Activated gamma-delta T cell (primary cell): ENCODE measurements at places on chromosomes 6 and 20.

DNA sequence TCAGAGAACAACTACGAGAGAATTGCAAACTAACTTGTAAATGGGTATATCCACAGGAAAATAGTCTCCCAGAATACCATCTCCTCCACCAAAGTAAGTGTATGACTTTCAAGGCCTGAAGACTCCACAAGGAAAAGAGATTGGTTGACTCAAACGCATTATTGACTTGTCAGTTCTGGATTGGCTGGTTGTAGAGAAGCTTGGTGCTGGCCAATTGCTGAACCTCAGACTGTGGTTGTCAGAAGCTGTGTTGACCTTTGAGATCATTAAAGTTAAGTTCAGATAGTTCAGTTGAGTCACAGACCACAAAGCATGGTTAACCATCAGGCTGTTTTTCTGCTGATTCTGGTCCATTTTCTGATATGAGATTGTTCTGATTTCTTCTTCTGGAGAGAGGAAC lies 388.3 kb downstream of the BMP2 start:
- DNase-seq: no peak

DNA sequence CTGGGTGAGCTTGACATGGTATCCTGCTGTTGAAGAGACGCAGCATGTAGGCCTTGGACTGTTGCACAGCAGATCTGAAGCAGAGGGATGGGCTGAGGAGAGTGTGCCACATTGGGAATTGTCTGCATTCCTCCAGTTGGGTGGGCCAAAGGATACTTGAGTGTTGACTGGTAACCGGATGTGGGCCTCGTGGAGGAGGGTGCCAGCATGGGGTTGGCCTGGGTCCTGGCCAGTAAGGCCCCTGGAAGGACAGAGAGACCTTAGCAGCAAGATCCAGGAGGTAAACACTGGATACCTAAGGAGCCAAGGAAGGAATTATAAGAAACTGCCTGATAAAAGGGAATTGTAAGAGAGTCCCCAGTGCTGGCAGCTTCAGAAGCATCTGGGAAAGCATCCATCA lies 76.9 kb downstream of the FIG4 start:
- DNase-seq: no peak

DNA sequence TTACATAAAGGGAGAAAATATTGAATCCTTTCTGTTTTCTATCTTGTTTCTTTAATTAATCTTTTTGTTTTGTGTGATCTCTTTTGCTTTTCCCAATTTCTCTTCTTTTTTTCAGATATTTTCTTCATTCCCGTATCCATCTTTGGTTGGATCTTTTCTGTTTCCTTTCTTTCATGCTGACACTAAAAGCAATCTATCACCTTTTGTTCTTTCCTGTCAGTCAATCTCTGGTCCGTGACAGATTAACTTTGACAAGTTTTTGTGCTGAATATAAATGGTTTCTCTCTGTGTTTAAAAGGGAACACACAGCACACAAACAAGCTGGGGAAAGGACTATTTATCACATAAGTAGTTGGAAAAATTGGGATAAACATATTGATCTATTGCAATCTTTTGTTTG lies 162.8 kb downstream of the GRM1 start:
- no peak for DNase-seq

DNA sequence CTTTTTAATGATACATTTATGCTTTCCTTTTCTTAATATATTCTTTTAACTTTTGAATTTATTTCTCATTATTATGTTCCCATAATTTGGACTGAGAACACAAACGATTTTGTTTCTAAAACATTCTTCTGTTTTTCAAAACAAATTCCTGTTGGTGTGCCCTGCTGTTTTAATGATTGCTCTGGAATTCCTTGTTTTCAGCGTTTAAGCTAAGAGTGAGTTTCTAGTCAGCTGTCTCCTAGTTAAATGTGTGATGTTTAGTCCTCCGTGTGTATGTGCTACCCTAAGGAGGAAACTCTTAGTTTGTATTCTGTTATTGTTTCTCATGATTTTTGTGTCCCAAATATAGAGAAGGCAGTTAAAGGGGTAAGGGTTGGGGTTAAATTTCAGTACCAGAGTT lies 306.1 kb upstream of the RGS17 start:
- no peak for DNase-seq

- no peak for DNase-seq
Measured at GRCh38 chr6:161682982-161683381, 409.1 kb upstream of the AGPAT4 start.

- DNase-seq: no peak
Measured at GRCh38 chr20:51440589-51440988, 101.9 kb downstream of the NFATC2 start.

DNA sequence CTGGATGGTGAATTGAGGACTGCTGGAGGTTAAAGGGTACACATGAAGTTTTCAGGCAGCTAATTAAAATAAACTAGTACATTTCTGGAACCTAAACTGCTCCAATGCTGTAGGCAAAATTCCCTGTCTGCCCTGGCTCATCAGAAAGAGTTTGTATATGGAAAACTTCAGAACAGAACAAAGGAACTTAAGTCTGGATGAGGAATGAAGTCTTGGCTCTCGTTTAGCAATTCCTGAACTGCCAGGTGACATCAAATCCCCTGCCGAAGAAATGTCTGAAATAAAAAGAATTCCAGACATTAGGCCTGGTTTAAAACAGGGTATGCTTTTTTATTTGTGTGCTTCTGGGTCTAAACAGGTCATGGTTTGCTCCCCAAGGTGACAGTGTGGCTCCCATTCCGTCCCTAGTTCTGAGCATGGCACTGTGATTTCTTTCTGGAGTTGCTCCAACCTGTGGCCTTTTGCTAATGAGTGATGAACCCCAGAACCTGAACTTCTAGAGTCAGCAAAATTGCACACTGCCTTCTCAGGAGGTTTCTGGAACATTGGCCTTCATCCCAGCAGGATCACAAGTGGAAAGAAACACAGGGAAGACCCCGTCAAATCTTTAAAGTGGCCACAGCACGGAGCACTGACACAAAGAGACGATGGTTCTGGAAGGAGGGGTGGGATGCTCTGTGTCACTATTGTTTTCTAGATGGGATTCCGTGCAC lies 129.4 kb upstream of the NAA20 start:
- no peak for DNase-seq

DNA sequence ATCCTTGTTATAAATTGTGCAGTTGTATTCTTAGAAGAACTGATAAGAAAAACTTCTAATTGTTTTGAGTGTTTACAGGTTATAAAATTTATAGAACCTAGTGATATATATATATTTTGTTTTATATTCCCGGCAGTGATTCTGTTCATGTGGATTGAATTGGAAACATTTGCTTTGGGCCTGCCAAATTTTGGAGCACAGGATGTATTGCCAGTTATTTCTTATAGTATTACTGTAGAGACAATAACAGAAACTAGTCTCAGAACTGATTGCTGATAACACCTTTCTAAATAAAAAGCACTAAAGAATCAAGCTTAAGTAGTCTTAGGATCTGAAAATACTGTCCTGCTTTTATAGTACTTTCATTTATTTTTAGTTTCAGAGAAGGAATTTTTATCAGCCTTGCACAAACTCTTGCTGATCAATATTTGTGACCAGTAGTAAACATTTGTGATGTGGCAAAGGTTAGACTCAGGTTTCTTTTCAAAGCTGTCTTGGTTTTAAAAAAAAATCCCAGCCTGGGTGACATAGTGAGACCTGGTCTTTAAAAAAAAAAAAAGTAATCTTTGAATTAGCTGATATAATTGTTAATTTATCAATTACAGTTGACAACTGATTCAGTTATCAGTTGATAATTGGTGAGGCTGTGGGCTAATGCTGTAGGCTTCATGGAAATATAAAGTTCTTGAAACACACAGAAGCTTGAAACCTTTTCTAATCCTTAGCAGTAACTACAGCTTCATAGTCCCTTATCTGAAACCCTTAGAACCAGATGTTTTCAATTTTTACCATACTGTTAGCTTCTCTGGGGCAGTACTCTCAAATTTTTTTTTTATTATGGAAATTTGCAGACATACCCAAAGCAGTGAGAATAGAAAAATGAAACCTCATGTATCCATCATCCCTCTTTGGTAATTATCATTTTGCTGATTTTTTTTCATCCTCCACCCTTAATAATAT lies 42.4 kb downstream of the RNGTT start:
- DNase-seq: no peak

DNA sequence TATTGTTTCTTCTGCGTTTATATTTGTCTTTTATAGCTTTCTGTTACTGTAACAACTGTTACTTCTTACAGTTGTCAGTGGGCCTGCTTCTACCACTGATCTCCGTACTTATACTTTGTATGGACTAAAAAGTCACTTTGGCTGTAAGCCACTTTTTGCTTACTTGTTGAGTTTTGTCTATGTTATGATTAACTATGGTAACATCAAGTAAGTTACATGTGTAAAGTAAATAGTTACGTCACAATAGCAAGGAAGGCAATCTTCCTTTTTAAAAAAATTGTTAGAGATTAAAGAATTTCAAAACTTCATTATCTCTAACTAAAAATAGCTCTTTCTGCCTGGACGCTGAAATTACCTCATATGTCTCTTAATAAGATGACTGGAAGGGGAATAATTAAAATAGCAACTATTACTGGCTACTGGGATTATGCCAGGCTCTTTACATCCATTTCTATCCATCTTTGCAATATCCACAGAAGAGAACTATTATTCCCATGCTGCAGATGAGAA lies 10.9 kb downstream of the TFB1M start:
- no peak for DNase-seq

- no peak for DNase-seq
Measured at GRCh38 chr6:109010705-109011102, 83.9 kb downstream of the SESN1 start.

GRCh38 chr6:145502416-145502815 lies 232.9 kb downstream of the EPM2A start:
- no peak for DNase-seq

DNA sequence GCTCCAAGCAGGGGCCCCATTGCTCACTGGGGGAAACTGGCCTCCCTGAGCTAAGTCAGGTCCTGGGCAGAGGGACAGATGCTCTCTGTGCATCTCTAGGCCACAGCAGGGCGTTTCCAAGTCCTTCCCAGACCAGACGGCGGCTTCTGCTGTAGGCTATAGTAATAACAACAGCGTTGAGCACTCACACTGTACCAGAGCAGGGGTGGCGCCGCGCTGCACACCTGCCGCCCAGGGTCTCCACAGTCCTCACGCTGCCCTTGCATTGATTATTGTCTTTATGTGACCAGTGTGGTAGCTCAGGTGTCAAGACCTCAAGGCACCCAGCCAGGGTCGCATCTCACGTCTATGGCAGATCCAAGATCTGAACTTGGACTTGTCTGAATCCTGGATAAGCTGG lies 14.9 kb upstream of the CCN5 start:
- no peak for DNase-seq

GRCh38 chr20:16028923-16029322 lies 544.3 kb downstream of the KIF16B start:
- DNase-seq: no peak

- no peak for DNase-seq
Measured at GRCh38 chr6:124539096-124539495, 423.1 kb upstream of the RNF217 start.

GRCh38 chr6:167860550-167861226 lies 34.0 kb downstream of the AFDN start:
- DNase-seq: no peak

- no peak for DNase-seq
Measured at GRCh38 chr6:133062077-133062476, 179.1 kb upstream of the EYA4 start.

- DNase-seq: no peak
Measured at GRCh38 chr20:9928281-9928737, 89.4 kb upstream of the PAK5 start.

- no peak for DNase-seq
Measured at GRCh38 chr20:59144831-59145196, 18.8 kb upstream of the ZNF831 start.

DNA sequence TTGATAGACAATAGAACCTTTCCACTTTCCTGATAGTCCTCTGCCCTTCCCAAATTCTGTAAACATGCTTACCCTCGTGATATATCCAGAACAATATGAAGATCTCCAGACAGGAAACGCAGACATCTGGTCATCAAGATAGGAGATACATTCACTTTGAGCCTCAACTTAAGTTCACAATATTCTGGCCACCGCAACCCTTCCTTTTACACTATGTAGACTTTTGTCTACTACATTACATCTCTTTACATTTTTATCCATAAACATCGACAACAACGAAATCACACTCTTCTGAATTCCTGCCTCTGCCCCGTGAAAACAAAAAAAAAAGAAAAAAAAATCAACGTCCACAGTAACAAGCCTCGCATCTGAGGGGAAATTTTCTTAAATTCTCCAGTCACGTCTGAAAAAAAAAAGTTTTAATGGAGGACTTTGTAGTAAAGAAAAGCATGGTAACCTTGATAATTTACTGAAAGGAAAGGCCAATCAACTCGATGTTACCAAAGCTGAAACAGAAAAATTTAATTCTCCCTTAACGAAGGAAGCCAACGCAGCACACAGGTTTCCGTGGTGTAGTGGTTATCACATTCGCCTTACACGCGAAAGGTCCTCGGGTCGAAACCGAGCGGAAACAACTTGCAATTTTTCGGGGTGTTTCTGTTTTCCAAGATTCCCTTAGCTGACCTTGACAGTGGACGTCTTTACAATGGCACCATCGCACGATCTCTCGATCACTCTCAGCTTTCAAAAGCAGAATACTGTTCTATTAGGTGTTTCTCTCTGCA lies 21.8 kb downstream of the POM121L2 start:
- no peak for DNase-seq

DNA sequence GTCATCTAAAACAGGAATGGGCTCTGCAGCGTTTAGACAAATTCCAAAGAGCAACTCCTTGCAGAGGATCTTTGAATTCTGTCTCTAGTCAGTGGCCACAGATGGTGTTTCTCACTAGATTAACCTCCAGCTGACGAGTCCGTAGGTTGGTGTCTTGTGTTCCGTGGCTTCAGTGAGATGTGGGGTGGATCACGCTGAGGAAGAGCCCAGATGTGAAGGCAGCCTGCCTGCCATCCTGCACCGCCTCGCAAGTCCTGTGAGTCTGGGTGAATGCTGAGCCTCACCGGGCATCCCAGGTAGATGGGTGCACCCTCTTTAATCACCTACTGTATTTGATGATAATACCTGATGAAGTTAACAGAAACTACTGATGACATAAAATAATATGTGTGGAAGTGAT lies 70.4 kb downstream of the THBS2 start:
- no peak for DNase-seq

DNA sequence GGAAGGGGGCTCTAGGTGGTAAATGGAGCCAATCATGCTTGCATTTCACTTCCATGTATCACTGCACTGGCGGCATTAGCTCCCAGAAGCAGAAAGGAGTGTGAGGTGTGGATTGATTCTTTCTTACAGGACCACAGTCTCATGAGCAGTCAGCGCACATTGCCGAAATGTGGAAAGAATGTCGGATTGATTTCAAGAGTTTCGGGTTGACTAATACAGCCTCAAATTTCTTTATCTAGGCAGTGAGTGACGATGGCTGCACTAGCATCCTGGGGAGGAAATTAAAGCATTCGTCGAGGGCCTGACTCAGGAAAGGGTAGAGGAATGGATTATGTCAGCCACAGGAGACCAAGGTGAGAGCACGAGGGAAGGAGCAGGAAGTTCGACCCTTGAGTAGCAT lies 222.8 kb upstream of the CDYL start:
- no peak for DNase-seq

- DNase-seq: no peak
Measured at GRCh38 chr6:3382326-3383279, 74.2 kb downstream of the SLC22A23 start.
